ENCODE measurements at places on chromosomes 12 and 14. TPM values are rescaled to one million over a fixed set of nuclear protein-coding genes. Genes with fewer than 3 reads are reported as not detected.

The RIMKLB gene
- 13.8 TPM for total RNA-seq

The TMEM260 gene
- total RNA-seq = 6.8 TPM

The CEBPE gene
- not detected for total RNA-seq

The GYS2 gene
- not detected for total RNA-seq

The CLEC14A gene
- 31.9 TPM for total RNA-seq

The TOGARAM1 gene
- 16.3 TPM for total RNA-seq

The HOXC11 gene
- not detected for total RNA-seq

The RARG gene
- 21.2 TPM for total RNA-seq

The RPS6KL1 gene
- total RNA-seq = 19.8 TPM

The FMNL3 gene
- total RNA-seq = 19.8 TPM

The IQSEC3 gene
- 0.86 TPM for total RNA-seq

The DHRS1 gene
- 8.5 TPM for total RNA-seq

The SLC6A13 gene
- total RNA-seq = 6.1 TPM

The MIP gene
- total RNA-seq = 0.48 TPM

All from cardiac septum (tissue), 1 donor.